ENCODE measurements at places on chromosomes 5 and 9.

DNA sequence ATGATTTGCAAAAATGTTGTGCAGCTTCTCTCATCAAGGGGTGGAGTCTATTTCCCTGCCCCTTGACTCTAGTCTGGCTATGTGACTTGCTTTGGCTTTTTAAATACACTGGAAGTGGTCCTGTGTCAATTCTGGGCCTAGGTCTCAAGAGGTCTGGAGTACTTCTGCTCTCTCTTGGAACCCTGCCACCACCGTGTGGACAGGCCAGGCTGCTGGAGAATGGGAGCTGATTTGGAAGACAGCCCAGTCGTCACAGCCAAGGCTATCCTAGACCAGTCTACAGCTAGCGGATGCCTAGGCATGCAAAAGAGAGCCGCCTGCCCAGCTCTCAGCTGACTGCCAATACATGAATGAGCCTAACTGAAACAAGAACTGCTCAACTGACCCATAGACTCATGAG lies 56.7 kb upstream of the CLINT1 start:
- no peak for DNase-seq

GRCh38 chr5:125695996-125696655 lies 727.1 kb upstream of the GRAMD2B start:
- DNase-seq = no peak

DNA sequence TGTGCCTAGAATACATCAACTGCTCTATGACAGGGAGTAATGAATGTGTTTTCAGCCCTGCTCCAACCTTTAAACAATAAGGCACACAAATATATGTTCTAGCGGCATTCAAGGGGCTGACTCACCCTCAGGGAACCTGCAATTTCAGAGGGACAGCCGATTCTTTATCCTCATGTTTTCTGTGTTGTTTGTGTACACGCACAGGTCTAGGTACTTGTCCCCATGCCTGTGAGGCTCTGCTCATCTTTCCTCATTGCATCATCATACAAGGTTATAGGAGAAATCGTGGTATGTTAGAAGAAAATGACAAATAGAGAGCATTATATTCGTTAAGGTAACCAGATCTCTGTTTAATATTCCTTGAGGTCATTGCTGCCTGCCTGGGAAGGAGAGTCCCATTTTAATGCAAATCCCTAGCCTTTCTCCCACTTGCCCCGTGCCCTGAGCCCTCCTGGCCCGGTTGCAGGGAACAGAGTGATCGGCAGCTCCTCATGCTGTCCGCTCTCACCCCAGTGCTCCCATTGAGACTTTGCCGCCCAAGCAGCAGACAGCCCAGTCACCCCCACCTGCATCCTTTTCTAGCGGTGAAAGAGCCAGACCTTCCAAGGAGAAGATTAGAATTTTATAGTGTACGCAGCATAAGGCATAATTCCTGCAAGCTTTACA lies 14.6 kb downstream of the MAP1B start:
- DNase-seq = no peak

- DNase-seq = no peak
Measured at GRCh38 chr5:16577677-16578076, 39.1 kb downstream of the RETREG1 start.

- no peak for DNase-seq
Measured at GRCh38 chr9:112404508-112404932, 24.6 kb downstream of the HSDL2 start.

DNA sequence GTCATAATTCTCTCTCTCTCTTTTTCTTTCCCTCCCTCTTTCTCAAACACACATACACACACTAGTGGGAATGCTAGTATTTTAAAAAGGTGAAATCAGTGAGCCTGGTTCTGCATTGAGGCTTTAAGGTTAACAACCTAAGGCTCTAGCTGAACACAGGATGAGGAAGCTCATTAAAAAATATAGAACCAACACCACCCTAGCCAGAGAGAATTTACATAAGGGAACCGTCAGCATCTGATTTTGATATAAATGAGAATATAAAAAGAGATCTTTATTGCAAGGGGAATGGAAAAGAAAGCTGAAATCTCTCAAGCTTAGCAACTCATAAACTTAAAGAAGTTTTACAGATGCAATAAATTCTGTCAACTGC lies 100.5 kb downstream of the MAMDC2 start:
- DNase-seq = no peak

DNA sequence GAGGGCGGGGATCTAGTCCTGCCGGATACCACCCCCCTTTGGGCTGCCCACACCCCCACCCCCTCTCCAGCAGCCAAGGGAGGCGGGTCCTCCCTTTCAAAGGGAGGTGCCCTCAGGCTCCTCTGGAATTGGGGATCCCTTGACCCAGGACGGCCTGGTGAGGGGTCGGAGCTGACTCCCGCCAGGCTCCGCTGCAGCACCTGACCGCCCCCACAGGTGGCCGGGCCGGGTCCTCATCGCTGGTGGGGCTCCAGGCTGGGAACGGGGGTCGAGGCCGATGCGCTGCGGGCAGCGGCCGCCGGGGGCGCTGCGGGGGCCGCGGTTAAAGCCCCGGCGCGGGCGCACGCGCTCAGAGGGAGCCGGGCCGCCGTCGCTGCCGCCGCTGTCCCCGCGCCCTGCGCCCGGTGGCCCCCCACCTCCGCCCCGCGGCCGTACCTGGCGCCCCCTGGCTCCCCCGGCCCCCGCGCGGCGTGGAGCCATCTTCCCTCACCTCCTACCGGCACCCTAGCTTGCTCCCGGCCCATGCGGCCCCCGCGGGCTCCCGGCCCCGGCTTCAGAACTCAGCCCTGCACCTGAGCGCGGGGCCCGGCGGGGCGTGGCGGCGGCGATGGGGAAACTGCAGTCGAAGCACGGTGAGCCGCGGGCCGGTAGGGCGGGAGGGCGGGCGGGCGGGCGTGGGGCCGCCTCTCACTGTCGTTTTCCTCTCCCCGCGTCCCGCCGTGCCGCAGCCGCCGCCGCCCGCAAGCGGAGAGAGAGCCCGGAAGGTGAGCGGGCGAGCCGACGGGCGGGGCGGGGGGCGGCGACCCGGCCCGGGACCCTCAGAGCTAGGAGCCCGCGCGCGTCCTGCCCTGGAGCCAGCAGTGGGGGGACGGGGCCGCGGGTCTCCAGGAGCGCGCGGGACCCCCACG lies at the start of gene NKD2:
TSS of gene NKD2 (plus strand) at position 352 of the 908 bp plus-strand sequence. CDS start at position 608, 256 bp downstream.
- DNase-seq = no peak

GRCh38 chr9:74961496-74961895 lies 8.8 kb upstream of the C9orf40 start:
- no peak for DNase-seq

DNA sequence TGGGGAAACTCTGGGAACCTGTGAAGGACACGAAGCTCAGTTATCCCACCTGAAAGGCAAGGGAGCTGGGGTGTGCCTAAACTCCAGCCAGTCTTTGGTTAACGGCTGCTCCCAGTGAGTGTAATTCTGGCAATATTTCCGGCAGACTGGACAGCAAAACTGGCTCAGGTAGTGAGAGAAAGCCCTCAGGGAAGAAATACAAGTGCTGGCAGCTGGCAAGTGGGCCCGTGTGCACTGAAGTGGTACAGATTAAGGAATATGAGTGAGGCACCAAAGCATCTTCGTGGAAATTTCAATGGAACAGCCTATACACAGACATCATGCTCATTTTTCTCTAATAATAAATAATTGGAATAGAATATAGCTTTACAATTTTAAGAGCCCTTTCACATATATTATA lies 56.2 kb downstream of the ABHD17B start:
- DNase-seq = no peak

DNA sequence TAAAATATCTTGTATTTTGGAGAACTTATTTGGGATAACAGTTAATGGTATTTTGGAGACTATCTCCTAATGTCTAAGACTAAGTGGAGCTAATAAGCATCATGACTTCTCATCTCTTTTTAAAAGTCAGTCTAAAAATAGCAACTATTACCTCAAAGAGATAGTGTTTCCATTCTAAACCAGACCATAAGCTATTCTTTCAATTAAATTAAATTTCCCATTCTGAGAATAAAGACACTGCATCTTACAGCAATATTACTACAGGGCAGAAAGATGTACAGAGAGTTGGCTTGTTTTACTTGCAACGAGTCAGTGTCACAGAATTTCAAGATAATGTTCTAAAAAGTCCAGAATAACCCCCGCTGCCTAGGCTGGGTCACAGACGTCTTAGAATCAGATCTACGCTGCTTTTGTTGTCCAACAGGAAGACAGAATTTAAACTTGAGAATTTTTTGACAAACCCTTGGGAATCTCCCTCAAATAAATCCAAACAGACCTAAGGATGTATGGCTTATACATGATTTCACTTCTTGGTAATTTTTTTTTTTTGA lies 98.9 kb downstream of the USP20 start:
- DNase-seq = no peak

DNA sequence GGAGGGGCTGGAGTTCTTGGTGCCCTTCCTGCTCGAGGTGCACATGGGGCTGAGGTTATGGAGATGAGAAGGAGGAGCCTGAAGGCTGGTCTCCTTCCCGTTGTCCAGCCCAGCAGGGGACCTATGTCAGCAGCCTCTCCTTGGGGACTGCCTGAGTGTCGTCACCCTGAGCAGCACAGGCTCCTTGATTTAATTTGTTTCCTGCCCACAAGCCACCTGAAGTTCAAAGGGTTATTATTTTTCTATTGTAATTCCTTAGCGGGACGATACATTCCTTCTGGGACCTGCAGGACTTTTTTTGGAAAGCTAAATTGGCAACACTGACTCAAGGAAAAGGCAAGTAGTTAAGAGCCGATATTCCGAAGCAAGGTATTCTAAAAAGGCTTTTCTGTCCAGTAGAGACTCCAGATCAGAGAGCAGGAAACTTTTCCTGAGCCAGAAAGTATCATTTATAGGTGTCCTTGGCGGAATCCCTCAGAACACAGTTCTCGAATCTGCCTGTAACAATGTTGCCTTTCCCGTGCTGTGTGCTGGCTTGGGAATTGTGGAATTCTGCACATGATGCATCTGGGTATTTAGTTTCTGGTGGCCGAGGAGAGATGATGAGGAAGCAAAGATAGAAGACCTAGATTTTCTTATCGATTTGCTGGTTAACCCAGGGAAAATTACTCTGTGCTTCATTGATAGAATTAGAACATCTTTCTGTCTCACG lies 55.4 kb downstream of the ARHGAP26 start:
- peak; percentile 80 for DNase-seq

DNA sequence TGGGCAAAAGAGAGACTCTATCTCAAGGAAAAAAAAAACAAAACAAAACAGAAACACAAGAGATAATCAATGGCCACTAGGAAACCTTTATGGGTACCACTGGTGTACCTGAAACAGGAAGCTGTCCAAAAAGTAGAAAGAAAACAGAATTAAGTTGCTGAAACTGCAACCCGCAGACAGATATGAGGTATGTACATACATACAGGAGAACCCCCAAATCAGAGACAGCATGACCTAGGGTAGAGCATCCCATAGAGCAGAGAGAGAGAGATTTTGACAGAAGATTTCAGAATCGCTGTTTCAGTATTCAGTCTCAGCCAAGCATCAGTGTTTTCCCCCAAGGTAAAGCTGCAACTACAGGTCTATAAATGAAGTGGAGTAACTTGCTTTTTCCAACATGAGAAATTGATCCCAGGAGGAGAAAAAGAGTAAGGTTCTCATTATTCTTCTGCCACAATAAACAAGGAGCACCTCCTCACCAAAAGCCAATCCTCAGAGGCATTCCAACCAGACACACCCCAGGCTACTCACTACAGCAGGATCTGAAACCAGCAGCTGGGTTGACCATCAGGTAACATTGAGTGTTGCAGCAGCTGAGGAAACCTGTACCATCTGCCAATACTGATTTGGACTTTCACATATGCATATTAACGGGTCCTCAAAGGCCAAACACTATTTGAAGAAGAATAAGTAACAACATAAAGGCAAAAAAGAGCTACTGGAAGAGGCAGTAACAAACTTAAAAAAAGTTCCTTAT lies 630.0 kb downstream of the TAF11L14 start:
- DNase-seq = no peak

- DNase-seq = no peak
Measured at GRCh38 chr5:121757753-121758152, 93.9 kb upstream of the FTMT start.

DNA sequence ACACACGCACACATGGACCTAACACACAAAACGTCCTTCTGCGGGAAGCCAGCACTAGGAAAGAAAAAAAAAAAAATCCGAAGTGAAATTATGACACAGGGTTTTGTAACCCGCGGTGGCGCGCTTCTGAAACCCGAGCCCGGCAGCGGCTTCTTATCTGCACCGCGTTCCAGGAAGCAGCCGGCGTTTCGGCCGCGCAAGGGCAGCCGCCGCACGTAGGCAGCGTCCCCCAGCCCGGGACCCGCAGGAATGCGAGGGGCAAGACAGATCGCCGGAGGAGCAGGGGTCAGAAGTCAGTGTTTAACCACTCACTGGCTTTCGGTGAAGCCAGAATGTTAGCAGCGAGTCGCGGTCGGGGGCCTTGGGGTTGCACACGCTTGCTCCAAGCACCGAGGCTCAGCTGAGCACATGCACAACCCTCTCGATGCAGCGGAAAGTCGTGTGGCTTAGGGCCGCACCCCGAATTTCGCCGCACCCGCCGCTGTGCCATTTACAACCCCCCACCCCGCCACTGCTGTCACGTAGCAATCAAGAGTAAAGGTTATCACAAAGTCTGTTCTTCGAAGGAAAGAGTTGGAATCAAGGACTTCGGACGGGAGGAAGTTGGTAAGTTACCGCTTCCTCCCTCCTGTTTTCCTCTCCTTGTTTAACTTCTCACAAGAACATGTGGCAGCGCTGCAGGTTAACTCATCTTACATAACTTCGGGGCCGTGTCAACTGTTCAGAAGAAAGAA lies 167.9 kb downstream of the AUH start:
- peak; percentile 96 for DNase-seq

GRCh38 chr9:19231904-19232822 lies 1.7 kb downstream of the DENND4C start:
- no peak for DNase-seq

DNA sequence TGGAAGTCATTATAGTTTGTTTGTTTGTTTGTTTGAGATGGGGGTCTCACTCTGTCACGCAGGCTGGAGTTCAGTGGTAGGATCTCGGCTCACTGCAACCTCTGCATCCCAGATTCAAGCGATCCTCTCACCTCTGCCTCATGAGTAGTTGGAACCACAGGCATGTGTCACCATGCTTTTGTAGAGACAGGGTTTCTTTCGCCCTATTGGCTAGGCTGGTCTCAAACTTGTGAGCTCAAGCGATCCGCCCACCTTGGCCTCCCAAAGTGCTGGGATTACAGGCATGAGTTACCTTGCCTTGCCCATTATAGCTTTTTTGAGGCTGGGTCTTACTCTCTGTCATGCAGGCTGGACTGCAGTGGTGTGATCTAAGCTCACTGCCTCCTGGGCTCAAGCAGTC lies 28.8 kb downstream of the NSD1 start:
- no peak for DNase-seq

DNA sequence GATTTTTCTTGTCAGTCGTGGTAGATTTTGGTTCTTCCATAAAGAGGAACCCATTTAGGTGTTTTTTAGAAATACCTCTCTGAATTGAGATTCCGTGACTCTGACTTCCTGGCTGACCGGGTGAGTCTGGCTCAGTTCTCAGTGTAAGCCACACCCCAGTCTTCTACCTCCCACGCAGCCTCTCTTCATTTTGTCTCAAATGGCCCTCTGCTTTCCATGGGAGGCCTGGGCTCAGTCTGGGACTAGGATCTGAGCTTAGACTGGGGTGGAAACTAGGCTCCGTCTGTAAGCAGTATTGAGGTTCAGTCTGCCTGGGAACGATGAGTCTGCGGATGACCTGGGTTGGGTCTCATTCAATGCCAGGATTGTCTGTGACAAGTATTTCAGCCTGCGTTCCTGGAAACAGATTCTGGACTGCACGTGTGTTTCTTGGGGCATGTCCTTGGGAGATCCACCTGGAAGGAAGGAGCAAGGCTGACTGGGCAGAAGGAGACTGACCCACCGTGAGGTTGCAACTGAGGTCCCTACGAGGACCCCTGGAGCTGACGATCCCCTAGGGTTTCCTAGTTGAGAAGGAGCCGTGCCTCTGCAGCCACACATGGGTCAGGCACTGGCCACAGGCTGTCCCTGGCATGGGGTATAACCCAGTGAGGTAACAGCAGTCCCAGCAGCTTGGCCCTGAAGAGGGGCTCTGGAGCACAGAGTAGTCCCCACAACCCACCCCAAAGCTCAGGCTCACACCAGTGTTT lies 12.4 kb upstream of the CRB2 start:
- no peak for DNase-seq

Data from RCC 7860 (cell line).